CD4-positive, CD25-positive, alpha-beta regulatory T cell (primary cell): ENCODE measurements at places on chromosomes 13 and 19.
A peak's percentile ranks its signal among the peaks of the same experiment; 100 is the strongest.

- DNase-seq: no peak
- no peak overlapping the region for H3K4me3 ChIP-seq
- no peaks in the 10 kb centered on the region for H3K27me3 ChIP-seq
- no peaks in the 10 kb centered on the region for H3K4me1 ChIP-seq
- no peak overlapping the region for H3K27ac ChIP-seq
Measured at GRCh38 chr13:23950736-23951510, 53.6 kb upstream of the C1QTNF9B start.

DNA sequence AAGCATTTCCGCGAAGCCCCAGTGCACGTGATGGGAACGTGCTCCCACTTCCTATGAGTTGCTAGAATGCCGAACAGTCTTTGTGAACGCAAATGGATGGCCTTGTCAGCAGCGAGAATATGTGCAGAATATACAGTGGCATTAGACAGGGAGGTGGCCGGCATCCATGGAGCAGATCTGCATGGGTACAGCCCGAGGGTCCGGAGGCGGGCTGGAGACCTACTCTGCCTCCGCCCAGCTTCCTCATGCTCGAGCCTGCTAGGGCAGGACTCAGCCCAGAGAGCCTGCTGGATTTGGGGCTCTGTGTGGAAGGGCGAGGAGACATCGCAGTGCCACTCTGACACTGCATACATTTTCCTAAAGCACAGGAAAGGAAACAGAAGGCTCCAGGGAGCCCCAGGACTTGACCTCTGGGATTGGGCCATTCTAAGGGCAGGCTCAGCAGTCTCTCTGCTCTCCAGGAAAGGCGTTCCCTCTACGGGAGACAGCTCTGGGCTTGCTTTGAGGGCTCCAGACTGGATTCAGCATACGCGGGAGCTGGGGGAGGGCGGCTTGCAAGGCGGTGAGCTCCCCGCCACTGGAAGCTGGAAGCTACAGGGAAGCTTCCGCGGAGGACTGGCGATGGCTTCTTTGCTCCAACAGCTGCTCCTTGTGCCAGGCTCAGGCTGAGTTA, 55.9 kb upstream of the UQCRFS1 start:
- no peaks in the 10 kb centered on the region for H3K36me3 ChIP-seq
- H3K4me3 ChIP-seq: no peak overlapping the region
- no peaks in the 10 kb centered on the region for H3K27me3 ChIP-seq
- no peak overlapping the region for H3K27ac ChIP-seq

DNA sequence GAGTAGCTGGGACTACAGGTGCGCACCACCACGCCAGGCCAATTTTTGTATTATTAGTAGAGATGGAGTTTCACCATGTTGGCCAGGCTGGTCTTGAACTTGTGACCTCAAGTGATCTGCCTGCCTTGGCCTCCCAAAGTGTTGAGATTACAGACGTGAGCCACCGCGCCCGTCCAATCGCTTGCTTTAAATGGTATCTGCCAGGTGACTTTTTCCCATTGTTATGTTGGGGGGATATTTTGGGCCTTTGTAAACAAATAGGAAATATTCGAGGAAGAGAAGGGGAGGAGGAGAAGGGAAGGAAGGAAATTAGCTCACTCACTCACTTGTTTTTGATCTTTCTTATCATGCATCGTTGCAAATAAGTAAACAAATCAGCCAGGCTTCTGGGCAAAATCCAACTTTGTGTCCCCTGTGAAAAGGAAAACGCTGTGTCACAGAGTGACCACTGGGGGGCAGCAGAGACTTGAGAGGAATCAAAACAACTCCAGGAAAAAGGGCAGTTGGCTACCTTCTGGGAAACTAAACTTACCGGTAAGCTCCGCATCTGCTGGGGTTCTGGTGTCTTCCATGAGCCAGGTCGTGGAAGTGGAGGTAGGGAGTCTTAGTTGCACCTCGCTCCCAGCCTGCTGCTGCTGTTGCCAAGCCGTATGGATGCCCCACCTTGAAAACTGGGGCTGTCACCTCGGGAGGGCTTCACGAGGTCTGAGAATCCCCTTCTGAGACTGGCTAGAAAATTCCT, 9.3 kb upstream of the RANBP3 start:
- peak overlapping the region; percentile 84 for H3K4me3 ChIP-seq
- H3K27ac ChIP-seq: no peak overlapping the region
- no peaks in the 10 kb centered on the region for H3K27me3 ChIP-seq
- DNase-seq: peak; percentile 68

- DNase-seq: no peak
- H3K27ac ChIP-seq: no peak overlapping the region
- no peak overlapping the region for H3K4me3 ChIP-seq
- H3K36me3 ChIP-seq: no peaks in the 10 kb centered on the region
- H3K4me1 ChIP-seq: peaks cover 9% of the 10 kb centered on the region
Measured at GRCh38 chr19:11175920-11176319, 20.3 kb upstream of the SPC24 start.

DNA sequence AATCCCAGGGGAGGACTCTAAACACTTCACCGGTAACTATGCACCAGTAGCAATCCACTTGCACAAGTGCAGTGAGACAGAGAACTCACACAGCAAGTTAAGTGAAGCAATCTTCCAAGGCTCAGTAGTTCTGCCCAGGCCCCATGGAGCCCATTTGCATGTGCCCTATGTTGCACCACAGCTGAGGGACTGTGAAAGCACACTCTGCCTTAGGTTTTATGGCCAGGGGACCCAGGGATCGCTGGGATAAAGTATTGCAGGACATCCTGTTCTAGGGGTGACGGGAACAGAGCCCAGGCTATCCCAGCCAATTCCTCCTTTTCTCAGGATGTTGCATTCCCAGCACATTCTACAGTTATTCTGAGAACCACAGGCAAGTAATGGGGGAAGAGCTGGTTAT, 6.0 kb upstream of the AMER2 start:
- H3K27me3 ChIP-seq: peaks cover 31% of the 10 kb centered on the region
- H3K36me3 ChIP-seq: no peaks in the 10 kb centered on the region
- no peaks in the 10 kb centered on the region for H3K4me1 ChIP-seq
- no peak for DNase-seq
- H3K27ac ChIP-seq: no peak overlapping the region
- no peak overlapping the region for H3K4me3 ChIP-seq

GRCh38 chr13:52845766-52846566, 2.5 kb downstream of the PCDH8 start:
- peaks cover 14% of the 10 kb centered on the region for H3K4me1 ChIP-seq
- no peaks in the 10 kb centered on the region for H3K36me3 ChIP-seq
- no peak overlapping the region for H3K27ac ChIP-seq
- H3K27me3 ChIP-seq: peaks cover 37% of the 10 kb centered on the region
- H3K4me3 ChIP-seq: no peak overlapping the region

GRCh38 chr13:80168089-80168850, 172.7 kb downstream of the SPRY2 start:
- no peak overlapping the region for H3K4me3 ChIP-seq
- no peaks in the 10 kb centered on the region for H3K36me3 ChIP-seq
- H3K27ac ChIP-seq: no peak overlapping the region
- no peak for DNase-seq
- no peaks in the 10 kb centered on the region for H3K27me3 ChIP-seq

GRCh38 chr19:55353803-55354697, 469 bp downstream of the COX6B2 start:
- no peaks in the 10 kb centered on the region for H3K36me3 ChIP-seq
- H3K27me3 ChIP-seq: peaks cover 18% of the 10 kb centered on the region
- H3K4me1 ChIP-seq: peaks cover 20% of the 10 kb centered on the region

DNA sequence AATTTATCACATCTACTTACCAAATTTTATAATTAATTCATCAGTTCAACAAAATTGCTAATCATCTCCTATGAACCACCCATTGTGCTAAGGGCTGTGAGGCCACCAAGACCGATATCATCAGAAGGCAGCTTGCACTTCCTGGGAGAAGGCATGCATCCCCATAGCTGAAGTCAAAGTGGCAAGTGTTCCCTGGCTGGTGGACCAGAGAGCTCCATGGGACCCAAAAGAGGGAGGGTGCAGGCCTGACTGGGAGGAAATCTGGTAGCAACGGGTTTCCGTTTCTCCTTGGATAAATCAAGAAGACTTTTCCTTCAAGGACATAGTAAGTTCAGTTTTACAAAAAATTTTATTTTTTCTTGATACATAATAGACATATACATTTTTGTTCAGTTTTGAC, 325.2 kb downstream of the FGF9 start:
- no peaks in the 10 kb centered on the region for H3K36me3 ChIP-seq
- no peaks in the 10 kb centered on the region for H3K4me1 ChIP-seq
- DNase-seq: no peak
- no peak overlapping the region for H3K27ac ChIP-seq
- H3K27me3 ChIP-seq: peaks cover 5% of the 10 kb centered on the region

DNA sequence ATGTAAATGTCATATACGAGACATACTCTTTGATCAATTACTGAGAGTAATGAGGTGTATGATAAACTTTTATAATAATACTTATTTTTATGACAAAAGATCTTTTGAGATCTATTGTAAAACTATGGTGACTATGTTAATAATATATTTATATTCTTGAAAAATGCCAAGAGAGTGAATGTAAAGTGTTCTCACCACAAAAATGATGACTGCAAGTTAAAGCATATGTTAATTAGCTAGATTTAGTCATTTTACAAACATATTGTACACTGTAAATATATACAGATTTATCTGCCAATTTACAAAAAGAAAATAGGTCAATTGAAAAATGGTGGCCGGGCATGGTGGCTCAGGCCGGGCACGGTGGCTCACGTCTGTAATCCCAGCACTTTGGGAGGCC, 81.0 kb downstream of the GPC6 start:
- no peak overlapping the region for H3K4me3 ChIP-seq
- no peak overlapping the region for H3K27ac ChIP-seq
- no peaks in the 10 kb centered on the region for H3K4me1 ChIP-seq
- no peaks in the 10 kb centered on the region for H3K36me3 ChIP-seq
- DNase-seq: no peak

GRCh38 chr19:50266896-50267295, 62.3 kb downstream of the KCNC3 start:
- H3K27ac ChIP-seq: no peak overlapping the region
- H3K36me3 ChIP-seq: no peaks in the 10 kb centered on the region
- H3K4me3 ChIP-seq: no peak overlapping the region
- no peaks in the 10 kb centered on the region for H3K27me3 ChIP-seq
- H3K4me1 ChIP-seq: no peaks in the 10 kb centered on the region
- no peak for DNase-seq

DNA sequence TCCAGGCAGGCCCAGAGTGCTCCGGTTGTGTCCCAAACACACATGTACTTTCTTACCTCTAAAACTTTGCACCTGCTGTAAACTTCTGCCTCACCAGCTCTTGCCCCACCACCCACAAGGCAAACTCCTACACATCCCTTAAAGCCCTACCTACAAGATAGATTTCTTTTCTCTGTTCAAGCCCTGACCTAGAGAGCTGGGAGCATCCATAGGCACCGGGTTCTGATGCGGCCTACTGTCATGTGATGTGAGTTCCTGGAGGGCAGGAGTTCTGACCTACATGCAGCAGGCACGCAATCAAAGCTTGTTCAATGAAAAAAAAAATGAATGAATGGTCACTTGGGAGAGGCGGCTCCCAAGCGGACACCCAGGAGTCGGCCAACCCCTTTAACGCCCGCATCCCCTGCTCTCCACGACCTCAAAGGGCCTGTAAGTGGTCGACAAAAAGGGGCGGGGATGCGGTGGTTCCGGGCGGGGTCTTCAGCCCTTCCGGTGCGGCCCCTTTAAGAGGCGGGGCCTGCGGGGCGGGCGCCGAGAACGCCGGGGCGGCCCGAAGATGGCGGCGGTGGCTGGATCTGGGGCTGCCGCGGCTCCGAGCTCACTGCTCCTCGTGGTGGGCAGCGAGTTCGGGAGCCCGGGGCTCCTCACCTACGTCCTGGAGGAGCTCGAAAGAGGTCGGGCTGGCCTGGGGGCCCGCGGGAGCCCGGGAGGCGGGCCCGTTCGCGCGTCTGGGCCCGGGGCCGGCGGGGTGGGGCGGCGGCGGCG, at the start of gene MAP1S:
Gene MAP1S (plus strand): TSS at position 534 of the 765 bp plus-strand sequence. CDS start 23 bp downstream, at position 557.
- peak within 1 kb of the TSS; percentile 80 for H3K4me3 ChIP-seq
- H3K36me3 ChIP-seq: peaks cover 5% of the 10 kb centered on the region
- no peaks in the 10 kb centered on the region for H3K27me3 ChIP-seq
- peak; percentile 71 for DNase-seq

DNA sequence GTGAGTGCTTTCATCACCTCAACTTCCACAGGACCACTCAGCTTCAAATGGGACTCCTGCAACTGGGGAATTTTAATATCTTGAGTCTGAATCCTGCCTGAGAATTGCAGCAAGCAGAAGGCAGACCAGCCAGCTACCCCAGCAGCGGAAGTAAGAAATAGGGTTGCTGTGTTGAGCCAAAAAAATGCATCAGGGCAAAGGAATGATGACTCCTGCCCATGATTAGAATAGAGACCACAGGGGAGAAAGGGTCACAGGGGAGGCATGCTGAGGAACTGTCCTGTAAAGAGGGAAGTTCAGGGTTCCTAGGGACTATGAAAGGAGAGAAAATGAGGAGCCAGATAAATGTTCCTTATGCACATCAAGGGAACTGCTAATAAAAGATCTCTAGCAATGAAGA, 370.2 kb downstream of the KCTD12 start:
- no peaks in the 10 kb centered on the region for H3K27me3 ChIP-seq
- no peaks in the 10 kb centered on the region for H3K4me1 ChIP-seq
- no peak for DNase-seq
- no peak overlapping the region for H3K4me3 ChIP-seq
- H3K36me3 ChIP-seq: no peaks in the 10 kb centered on the region

- H3K4me3 ChIP-seq: no peak overlapping the region
- no peaks in the 10 kb centered on the region for H3K36me3 ChIP-seq
- DNase-seq: no peak
- H3K27me3 ChIP-seq: peaks cover 3% of the 10 kb centered on the region
- no peak overlapping the region for H3K27ac ChIP-seq
Measured at GRCh38 chr19:51779181-51779580, 15.8 kb upstream of the FPR3 start.

GRCh38 chr13:78383071-78383484, 220.3 kb downstream of the POU4F1 start:
- H3K27me3 ChIP-seq: no peaks in the 10 kb centered on the region
- DNase-seq: no peak
- no peak overlapping the region for H3K27ac ChIP-seq
- H3K36me3 ChIP-seq: no peaks in the 10 kb centered on the region
- no peak overlapping the region for H3K4me3 ChIP-seq

DNA sequence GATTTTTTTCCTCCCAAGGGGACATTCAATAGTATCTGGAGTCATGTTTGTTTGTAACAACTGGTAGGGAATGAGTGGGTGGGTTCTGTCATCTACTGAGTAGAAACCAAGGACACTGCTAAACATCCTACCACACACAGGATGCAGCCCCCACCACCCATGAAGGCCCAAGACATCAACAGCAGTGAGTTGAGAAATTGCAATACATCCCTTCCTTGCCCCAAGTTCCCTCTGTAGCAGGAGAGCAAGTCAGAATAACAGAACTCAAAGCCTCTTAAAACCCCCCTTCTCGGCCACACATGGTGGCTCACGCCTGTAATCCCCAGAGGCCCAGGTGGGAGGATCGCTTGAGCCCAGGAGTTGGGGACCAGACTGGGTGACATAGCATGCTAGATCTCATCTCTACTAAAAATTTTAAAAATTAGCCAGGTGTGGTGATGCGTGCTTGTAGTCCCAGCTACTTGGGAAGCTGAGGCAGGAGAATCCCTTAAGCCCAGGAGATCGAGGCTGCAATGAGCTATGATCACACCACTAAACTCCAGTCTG, 2.4 kb upstream of the CYP2F1 start:
- H3K27ac ChIP-seq: no peak overlapping the region
- H3K4me3 ChIP-seq: no peak overlapping the region
- no peaks in the 10 kb centered on the region for H3K27me3 ChIP-seq
- H3K4me1 ChIP-seq: no peaks in the 10 kb centered on the region
- no peaks in the 10 kb centered on the region for H3K36me3 ChIP-seq
- DNase-seq: no peak
